ENCODE measurements at places on chromosomes 2 and 18.

GRCh38 chr2:12162269-12163247, 416.1 kb downstream of the LPIN1 start:
- no peak for DNase-seq

- DNase-seq = no peak
Observed at GRCh38 chr2:86029873-86030272, 75.8 kb downstream of the POLR1A start.

DNA sequence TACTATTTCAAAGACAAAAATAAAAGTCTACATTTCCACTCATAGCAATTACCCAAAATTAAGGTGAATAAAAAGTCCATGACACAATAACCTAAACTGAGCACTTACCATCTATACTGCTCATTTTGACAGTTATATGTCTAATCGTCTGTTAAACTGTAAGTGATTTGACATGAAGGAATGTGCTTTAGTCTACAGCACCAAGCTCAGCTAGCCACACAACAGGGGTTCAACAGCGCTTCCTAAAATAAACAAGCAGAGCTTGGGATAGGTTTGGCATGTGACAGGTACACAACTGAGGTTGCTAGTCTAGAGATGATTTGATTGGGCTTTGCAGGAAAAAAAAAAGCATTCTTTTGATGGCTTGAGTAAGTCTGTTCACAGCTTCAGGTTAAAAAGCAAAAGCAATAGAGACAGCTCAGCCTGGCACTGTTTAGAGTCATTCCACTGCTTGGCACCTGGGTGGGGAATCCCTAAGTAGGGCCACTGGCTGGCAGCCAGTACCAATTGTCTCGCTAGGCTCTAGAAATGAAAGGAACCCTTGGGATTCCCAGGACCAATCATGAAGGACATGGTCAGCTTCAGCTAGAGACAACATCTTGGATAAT, 78.6 kb downstream of the BARD1 start:
- DNase-seq = no peak

GRCh38 chr2:65708086-65708485, 275.7 kb upstream of the SPRED2 start:
- DNase-seq = no peak

- DNase-seq = no peak
Observed at GRCh38 chr2:221169724-221170123, 402.4 kb downstream of the EPHA4 start.

DNA sequence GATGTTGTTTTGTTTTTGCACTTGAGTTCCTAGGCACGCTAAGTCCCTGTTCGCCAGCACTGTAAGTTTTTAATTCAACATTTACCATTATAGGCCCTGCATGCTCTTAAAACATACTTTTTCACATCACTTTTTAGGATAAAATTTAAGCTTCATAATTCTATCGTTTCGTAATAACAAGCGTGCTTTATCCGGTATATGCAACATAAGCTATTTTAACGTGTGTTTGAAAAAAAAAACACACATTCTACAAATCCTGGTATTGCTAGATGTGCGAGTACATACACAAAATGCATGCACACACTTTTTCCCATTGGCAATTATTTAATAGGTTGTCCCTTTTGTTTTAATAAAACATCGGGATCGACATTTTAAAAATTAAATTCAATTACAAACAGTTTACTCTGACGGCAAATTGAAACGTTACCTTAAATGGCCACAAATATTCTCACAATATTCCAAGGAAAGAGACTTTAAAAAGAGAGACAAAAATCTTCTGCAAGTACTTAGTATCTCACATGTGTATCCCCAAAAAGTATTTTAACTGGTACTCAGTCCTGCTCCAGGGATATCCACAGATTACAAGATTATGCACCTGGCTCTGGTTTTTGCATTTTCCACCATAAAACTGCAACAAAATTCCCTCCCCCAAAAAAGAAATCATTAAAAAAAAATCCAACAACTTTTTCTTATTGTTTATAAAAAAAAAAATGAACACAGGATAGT, 1.0 kb upstream of the TCF4 start:
- no peak for DNase-seq

DNA sequence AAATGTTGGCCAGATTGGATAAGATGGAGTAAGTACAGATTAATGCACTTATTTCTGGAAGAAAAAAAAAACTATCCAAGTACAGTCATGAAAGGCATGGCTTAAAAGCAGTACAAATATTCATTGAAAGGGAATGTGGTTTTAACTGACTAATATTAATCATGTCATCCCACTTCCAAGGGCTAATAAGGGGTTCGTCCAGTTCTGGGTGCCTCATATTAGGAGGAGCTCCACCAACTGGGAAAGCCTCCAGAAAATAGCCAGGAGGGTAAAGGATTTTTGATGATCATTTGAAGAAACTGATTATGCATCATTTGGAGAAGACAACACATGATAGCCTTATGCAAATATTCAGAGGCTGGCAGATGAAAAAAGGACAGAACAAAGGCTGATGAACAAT, 115.2 kb upstream of the ARL5A start:
- DNase-seq = no peak

- DNase-seq = no peak
Observed at GRCh38 chr2:30403592-30404312, 43.3 kb upstream of the LCLAT1 start.

GRCh38 chr2:100603414-100603813, 40.6 kb downstream of the PDCL3 start:
- DNase-seq = no peak

- DNase-seq = no peak
Observed at GRCh38 chr2:236674646-236675045, 105.0 kb downstream of the ACKR3 start.

DNA sequence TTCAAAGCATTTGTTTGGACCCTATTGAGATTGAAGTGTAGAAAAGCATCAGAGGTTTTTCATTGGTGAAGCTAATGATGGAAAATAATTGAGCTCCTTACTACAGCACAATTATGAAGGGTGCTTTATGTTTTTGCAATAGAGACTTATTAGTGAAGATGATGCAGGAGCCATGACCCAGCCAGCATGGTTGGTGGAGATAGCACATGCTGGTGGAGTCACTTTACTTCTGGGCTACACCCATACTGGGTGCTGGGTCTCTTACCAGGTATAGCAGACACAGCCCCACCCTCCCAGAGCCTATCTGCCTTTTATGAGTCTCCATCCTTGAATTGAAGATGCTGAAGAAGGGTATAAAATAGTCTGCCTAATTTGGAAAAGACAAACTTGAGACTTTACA, 3.6 kb downstream of the ACP1 start:
- DNase-seq = no peak

- no peak for DNase-seq
Observed at GRCh38 chr2:9830685-9831410, 12.4 kb upstream of the TAF1B start.

- no peak for DNase-seq
Observed at GRCh38 chr18:59697236-59697932, at the start of gene CCBE1. TSS of gene CCBE1 (minus strand) at chr18:59697423.

GRCh38 chr18:63552581-63552980, 10.4 kb downstream of the SERPINB12 start:
- DNase-seq = no peak

GRCh38 chr2:219650426-219651248, 23.2 kb downstream of the SLC4A3 start:
- DNase-seq = no peak

DNA sequence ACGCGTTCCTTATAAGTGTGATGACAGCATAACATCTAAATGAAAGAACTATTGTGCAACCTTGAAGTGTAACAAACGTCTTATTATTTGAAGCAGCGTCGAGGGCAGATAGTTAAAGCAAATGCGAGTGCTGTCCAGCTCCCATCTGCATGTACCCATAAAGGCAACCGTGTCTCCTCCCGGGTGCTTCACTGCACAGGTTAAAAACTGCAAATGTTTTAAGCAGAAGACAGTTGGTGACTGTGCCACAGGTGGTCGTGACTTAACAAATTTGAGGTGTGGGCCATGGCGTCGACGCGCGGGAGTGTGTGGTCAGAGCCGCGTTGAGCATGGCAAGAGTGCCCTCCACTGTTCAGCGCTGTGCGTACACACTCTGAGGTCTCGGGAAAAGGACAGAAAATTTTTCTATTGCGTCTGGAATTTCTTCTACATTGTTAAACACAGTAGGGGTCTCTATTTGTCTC, 6.4 kb downstream of the SALL3 start:
- no peak for DNase-seq

DNA sequence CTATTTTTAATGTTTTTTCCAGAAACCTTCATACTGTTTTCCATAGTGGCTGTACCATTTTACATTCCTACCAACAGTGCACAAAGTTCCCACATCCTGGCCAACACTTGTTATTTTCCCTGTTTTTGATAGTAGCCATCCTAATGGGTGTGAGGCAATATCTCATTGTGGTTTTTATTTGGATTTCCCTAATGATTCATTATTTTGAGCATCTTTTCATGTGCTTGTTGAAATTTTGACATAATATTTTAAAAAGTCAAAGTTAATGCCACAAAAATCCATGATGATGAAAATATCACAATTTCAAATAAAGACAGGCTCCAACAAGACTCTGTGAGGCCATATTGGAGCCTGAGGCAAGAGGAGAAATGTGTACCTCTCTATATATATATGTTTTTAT, 50.2 kb downstream of the VWA3B start:
- no peak for DNase-seq

DNA sequence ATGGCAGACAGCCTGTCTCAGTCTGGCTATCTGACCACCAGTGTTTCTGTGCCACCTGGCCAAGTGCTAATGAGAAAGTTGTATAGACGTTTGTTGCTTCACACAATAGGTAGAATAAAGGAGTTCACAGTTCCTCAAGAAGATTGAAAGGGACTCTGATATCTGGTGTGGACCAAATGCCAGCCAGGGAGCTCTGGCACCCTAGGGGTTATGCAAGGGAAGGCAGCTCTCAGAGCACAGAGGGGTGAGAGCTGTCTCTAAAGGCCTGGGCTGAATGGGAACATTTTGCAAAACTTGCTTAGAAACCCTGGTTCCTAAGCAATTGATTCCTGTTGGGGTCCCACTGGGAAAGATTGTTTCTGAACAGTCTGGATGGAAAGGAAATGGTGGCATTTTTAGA, 553.8 kb downstream of the EPHA4 start:
- DNase-seq = no peak

GRCh38 chr18:32867330-32867729, 94.5 kb upstream of the KLHL14 start:
- no peak for DNase-seq

GRCh38 chr2:218286570-218287459, 5.5 kb downstream of the TMBIM1 start:
- DNase-seq = peak; percentile 71

GRCh38 chr2:167592441-167592840, 655.0 kb downstream of the STK39 start:
- DNase-seq = no peak

DNA sequence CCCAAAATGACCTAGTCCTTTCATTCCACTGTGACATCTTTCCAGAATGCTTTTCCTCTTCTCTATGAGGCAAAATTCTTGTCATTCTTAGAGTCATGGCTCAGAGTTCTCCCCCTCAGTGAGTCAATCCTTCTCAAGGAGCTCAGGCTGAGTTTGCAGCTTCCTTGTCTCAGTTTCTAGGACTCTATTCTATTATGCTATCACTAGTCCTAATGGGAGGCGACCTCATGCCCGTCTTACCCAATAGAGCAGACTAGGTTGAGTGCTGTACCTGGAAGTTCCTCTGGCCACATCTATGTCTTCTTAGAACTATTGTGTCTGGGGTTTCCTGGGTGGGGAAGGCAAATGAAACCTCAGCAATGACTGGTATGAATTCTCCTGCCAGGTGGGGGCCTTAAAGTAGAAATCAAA, 51.5 kb downstream of the HAUS1 start:
- no peak for DNase-seq

GRCh38 chr2:30641765-30642345, 165.4 kb downstream of the CAPN13 start:
- DNase-seq = no peak

DNA sequence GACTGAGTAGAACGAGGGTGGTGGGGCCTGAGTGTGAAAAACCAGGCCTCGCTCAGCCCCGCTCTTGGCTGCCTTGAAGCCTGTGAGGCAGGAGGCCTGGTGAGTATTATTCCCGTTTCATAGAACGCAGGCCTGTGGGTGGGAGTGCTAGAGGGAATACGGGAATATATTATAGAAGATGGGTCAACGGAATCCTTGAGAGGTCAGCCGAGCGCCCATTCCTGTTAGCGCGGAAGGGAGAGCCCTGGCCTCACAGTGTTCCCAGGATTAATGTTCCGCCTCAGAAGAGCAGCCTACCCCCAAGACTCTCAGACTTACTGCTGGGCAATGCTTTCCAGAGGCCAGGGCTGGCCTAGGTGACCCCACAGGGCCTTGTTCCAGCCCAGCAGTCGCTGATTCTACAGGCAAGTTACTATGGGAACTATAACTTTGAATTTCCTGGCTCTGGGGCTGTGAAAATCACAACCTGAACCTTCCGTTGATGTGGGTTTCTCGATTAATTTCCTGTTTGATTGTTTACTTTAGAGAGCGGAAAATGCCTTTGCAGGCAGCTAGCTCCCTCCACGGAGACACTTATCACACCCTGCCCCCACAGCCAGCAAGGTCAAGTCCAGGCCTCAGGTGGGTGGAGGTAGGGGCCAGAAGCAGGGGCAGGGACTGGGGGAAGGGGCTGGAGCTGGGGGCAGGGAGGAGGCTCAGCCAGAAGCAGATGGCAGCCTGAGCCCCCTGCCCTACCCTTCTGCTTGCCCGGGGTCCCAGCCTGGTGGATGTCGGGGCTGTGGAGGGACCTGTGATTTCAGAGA, 108.3 kb downstream of the SMAD7 start:
- no peak for DNase-seq

- DNase-seq = peak; percentile 37
Observed at GRCh38 chr18:12911025-12911928, 27.2 kb upstream of the PTPN2 start.
